ENCODE measurements at places on chromosomes 4 and X.

DNA sequence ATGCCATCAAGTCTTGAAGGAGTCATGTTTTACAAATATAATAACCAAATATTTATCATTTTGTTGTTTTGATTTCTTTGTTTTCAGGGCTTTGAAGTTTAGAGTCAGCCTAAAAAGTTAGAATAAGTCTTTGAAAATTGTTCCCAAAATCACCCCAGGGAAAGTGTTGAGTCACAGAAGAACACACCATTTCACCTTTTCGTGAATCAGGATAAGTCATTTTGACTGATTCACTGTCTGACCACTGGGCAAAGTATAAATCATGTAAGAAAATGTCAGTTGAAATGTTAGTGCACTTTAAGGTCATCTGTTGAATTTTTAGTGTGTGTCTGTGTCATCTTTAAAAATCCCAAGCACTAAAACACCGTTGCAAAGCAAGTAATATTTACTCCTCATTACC is 1320.1 kb downstream of the RPA4 start:
- DNase-seq, result peak; percentile 63

- no peak for DNase-seq
Observed at GRCh38 chrX:31219174-31219573, 147.3 kb upstream of the FTHL17 start.

DNA sequence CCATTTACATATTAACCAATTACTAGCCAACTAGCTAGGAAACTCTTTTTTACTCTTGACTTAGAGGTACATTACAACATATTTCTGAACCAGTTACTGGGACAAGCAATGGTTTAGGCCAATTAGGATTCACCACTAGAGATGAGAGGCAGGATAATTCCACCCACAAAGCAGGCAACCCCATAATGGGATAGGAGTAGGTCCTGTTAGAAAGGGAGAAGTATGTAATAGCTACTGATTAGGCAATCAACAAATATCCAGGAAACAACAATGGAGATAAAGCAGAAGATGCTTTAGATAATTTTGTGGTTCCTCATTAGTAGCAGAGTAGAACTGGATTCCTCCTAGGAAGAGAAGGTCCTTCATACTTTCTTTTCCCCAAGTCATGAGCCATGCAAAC is 173.8 kb upstream of the GLRA2 start:
- no peak for DNase-seq

- no peak for DNase-seq
Observed at GRCh38 chr4:89788206-89789072, 48.5 kb downstream of the SNCA start.

GRCh38 chr4:175947117-175947722 is 118.4 kb upstream of the WDR17 start:
- peak; percentile 58 for DNase-seq

DNA sequence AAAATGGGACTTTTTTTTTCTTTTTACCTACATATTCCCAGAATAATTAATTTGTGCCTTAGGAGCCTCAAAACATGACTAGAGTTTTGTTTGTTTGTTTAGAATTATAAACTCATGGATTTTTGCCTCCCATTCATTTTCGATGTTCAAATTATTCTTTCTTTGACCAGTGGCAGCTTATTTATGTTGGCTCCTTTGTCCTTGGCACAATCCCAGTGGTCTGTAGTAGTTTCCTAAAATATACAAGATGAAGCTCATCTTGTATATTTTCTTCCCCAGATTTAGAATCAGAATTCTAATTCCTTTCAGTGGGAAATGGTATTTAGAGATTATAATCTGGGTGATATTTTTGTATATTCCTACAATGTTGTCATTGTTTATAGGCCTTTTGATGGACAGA is 27.2 kb downstream of the DCK start:
- DNase-seq, result no peak

GRCh38 chr4:31467781-31468180 is 747.6 kb downstream of the PCDH7 start:
- DNase-seq, result peak; percentile 80

DNA sequence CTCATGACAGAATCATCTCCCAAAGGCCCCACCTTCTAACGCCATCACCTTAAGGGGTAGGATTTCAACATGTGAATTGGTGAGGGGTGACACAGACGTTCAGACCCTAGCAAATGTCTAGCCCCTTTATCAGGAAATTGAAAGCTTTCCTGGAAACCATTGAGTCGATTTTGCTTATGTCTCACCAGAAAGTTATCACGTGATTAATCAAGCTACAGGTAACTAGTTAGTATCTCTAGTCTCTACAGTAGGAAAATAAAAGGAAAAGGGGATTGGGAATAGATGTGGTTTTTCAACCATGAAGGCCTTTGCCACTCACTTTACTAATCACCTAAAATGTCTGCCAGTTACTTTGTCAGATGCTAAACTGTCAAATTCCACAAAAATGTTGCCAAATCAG is 1133.0 kb downstream of the PDHA2 start:
- DNase-seq, result no peak

DNA sequence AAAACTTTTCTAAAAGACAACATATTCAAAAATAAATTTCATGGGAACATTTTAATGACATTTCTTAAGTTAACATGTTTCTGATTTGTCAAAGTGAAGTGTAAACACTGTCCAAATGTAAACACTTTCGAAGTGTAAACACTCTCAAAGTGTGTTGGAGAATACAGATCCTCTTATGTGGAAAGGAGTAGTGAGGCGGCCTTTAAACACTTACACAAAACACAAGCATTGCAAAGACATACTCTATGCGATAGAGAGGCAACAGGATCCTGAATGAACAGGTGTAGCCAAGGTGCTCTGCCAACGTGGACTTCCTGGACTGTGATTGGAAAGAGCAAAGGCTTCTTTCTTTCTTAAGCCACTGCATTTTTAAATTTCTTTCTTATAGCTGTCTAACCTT is 62.7 kb upstream of the PGM2 start:
- DNase-seq, result no peak

DNA sequence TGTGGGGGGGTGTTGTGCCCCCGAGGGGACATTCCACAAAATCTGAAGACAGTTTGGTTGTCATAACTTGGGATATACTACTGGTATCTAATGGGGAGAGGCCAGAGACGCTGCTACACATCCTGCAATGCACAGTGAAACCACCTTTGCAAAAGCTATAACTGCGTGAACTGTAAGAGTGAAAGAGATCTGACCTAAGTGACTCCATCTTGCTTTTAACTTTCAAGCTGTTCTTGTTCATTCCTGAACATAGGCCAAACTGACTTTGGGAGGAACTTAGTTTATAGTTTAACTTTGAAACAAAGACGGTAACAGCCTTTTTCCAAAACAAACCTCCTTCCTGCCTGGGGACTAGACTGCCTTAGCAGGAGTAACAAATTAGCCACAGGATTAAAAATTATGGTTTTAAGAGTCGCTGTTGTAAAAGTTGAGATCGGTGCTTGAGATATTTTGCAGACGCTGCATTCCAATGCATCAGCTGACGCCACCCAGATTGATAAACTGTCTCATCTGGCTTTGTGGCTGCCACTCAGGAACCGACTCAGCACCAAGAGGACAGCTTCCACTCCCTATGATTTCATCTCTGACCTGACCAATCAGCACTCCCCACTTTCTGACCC is 70.9 kb downstream of the ATXN3L start:
- no peak for DNase-seq

- no peak for DNase-seq
Observed at GRCh38 chrX:153624196-153625091, 22.6 kb upstream of the DUSP9 start.

GRCh38 chr4:165207016-165207430 is 338 bp upstream of the KLHL2 start:
- peak; percentile 16 for DNase-seq
